ENCODE measurements at places on chromosomes 5 and 9.

DNA sequence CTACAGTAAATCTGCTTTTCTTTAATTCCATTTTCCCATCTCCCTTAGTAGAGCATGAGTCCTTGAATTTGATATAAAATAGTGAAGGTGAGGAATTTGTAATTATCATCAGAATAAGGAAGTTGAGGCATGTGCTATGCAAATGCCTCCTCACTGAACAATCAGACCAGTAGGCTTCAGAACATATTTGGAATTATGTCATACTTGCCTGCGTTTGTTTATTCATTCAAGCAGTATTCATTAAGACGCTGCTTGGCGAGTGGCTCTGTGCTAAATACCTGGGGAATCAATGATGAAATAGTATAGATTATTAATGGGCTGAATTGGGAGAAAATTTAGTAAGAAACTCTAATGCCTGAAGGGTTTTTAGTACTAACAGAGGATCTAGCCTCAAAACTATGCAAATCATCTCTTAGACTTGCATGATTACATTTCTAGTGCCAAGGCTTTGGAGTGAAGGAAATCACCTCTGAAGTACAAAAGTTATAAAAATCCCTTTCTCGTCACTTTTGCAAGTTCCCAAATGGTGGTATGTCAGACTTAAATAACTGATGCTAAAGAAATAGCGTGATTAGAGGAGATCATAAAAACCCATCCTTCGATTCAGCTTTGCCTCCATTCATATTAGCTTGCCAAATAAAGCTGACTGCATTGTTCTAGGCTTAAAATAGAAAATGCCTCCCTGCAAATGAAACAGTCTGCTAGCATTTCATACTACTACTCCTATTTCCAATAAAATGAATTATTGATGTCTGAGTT, 141.7 kb downstream of the PCSK5 start:
- DNase-seq, result no peak

DNA sequence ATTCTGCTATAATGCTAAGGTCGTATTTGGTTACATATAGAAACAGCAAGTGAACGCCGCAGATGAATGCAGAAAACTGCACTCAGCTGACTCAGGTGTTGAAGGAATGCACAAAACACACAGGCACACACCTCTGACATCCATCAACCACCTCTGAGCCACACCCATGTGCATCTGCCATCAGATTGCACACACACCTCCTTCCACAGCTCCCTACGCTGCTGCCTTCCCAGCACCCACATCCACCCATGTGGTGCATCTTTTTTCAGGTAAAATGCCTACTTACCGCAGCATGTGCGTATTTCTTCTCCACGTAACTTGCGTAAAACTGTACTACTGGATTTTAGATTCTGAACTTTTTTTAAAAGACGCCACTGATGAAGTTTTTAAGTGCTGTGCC, 7.1 kb downstream of the STK10 start:
- DNase-seq, result no peak

- no peak for DNase-seq
These were observed 100.6 kb downstream of the TRIO start for GRCh38 chr5:14243766-14244165.

DNA sequence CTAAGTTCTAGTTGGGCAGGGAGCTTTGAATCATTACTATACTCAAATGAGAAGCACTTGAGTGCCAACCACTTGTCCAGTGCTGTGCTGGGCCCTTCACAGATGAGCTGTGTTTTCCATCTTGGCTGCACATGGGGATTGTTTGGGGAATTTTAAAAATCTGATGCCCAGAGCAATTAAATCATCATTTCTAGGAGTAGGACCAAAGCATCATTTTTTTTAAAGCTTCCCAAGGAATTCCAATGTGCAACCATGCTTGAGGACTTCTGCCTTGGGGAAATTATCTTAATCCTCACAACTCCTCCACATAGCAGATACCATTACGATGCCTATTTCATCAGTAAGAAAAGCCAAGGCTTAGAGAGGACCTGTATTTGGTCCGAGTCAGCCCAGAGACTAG, 131.4 kb downstream of the TMEM174 start:
- DNase-seq, result no peak

DNA sequence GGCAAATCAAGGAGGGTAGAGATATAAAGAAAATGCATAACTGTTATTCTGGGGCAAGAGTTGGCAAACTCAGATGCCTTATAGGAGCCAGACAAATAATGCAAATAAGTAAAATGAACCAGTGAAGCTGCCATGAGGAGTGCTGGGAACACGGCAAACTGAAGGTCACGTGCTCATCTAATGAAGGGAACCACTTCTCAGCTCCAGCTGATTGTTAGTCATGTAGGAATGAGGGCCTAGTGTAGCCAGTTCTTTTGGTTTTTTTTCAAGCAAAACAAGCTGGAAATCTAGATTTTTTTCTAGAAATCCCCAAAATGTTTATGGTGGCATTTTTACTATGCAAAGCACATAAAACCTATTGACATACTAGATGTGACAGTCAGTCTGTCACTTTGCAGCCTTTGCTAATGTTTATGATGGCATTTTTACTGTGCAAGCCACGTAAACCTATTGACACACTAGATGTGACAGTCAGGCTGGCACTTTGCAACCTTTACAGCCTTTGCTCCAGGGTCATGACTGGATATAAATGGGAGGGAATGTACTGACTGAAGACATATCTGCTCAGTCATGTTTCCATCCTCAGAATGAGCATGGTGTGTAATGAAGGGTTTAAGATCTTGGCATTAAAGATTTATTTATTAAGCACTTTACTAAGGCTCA, 39.4 kb downstream of the RUSC2 start:
- DNase-seq, result no peak

DNA sequence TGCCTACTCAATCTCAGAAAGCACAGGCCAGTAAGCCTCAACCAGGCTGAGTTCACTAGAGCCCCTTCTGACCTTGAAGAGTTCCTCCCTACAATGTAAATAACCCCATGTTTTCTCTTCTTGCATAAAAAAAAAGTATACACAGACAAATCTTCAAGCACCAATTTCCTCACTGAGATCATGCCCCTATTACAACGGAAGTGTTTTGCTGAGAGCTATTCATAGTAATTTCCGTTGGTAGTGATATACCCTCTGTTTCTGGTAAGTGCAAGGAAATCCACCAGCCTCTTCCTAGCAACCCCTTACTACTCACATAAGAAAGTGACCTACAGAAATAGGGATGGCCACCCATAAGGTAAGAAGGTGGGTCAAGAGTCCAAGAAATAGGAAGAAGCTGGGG, 76.4 kb upstream of the TARS1 start:
- no peak for DNase-seq

GRCh38 chr5:61619289-61619688, 287.2 kb downstream of the ZSWIM6 start:
- DNase-seq, result no peak

GRCh38 chr5:151459680-151460324, 12.4 kb downstream of the SLC36A1 start:
- DNase-seq, result no peak

GRCh38 chr9:99973455-99973854, 67.0 kb downstream of the STX17 start:
- DNase-seq, result no peak
